EL (cell line): ENCODE measurements at places on chromosomes 2 and 18.
A peak's percentile ranks its signal among the peaks of the same experiment; 100 is the strongest.

DNA sequence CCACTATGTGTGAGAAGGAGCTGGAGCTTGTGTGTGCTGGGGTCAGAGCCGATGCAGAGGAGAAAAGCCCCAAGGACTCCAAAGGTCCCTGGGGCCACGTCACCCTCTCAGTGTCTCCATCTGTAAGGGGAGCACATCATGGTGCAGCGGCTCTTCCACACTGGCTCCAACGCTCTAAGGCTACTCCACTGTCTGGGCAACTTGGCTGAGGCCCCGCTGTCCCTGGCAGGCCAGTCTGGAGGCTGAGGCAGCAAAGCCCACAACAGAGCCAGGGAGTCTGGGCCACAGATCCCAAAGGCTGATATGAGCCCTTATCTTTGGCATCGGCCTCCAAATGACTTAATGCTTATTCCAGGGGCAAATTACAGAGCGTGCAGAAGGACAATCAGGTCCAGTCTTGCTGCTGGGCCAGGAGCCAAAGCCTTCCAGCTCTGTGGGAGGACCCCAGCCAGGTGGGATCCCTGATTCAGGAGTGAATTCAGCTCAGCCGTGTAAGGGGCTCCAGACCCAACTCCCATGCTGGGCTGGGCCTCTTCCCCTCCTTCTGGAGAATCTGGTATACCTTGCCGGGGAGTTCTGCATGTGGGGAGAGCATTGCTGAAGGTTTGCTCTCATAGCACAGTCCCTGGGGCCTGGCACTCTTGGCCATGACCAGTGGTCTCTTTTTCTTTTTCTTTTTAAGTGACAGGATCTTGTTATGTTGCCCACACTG lies 1.8 kb upstream of the DUSP2 start:
- peak; percentile 47 for DNase-seq

DNA sequence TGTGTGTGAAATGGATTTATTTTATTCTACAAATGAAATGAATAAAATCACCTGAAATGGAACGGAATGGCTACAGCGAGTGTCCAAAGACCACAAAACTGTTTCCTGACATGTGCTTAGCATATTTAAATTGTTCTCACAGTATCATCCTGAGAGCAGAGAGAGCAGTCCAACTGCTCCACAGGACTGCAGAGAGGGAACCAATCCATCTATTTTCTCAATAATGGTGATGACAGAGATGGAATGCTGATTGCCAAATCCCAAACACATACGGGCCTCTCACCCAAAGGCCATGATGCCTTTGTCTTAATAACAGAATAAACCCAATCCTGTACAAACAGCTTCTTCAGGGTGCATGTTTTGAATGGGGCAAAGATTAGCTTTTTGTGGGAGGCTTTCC lies 41.1 kb downstream of the STAT1 start:
- DNase-seq = no peak

- DNase-seq = peak; percentile 70
Measured at GRCh38 chr2:36404318-36404717, 48.7 kb downstream of the CRIM1 start.

GRCh38 chr2:114553027-114553426 lies 110.6 kb downstream of the DPP10 start:
- DNase-seq = no peak

DNA sequence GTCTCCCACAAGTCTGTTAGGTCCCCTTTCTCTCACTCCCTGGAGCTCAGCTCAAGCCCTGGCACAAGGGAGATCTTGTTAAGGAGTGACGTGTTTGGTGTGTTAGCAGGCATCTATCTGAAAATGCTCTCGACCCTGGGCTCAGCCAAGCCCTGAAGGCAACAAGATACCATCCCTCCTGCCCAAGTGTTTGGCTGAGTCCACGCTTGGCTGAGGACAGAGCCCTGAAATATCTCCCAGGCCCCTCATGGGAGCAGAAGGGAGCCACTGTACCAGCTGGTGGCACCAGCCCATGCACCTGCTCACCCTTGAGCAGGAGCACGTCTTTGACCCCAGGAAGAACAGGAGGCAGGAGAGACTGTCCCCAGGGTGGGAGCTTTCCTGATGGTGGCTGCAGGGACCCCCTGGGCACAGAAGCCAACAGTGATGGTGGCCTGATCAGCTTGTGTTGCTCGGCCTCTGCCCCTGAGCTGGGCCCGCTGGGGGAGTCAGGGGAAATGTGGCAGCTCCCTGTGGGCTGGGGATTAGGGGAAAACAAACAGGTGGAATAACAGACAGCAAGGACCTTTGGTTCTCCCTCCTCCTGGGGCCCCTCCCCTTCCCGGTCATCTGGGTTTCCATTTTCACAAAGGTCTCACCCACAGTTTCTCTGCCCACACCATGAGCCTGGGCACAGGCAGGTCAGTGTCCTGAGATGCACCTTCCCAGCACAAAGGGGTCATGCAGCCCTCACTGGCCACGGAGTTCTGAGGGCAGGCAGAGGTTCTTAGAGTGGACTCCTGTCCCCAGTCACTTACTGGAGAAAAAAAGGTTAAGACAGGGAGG lies 91.6 kb downstream of the RHOB start:
- DNase-seq = no peak

GRCh38 chr18:21575656-21576055 lies 24.8 kb downstream of the ESCO1 start:
- no peak for DNase-seq

DNA sequence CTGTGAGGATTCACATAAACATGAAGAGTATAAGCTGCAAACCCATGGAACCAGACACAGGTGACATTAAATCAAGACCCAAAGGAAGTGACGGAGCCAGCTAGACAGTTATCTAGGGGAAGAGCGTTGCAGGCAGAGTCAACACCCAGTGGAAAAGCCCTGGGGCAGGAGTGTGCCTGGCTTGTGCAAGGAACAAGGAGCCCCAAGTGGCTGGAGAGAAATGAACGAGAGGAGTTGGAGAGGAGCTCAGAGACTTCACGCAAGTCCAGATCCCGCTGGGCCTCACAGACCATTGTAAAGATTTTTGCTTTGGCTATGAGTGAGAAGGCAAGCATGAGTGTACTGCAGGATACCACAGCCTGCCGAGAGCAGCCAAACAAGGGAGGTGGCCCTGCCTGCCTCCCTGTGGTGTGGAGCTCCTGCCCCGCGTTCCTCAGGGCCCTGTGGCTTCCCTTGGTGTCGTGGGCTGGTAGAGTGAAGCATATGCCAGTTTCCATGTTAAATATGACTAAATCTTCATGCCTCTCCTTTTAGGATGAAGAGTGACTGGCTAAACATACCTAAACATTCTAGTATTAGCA lies 88.2 kb downstream of the SP3 start:
- DNase-seq = no peak

DNA sequence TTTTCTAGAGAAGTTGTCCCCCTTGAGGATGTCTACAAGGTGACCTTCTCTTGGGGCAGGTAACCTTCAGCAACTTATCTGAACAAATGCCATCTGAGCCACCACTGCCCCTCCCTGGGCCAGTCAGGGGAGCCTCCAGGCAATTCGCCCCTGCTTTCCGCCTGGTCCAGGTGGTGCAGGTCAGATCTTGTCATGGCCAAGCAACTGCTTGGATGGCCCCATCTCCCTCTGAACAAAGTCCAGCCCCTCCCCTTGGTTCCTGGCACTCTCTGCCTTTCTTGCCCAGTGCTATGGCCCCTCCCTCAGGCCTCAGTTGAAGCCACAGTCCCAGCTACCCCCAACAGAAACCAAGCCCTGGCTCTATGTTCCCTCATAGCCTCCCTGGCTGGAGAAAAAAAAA lies 138.7 kb downstream of the ALPK2 start:
- no peak for DNase-seq

DNA sequence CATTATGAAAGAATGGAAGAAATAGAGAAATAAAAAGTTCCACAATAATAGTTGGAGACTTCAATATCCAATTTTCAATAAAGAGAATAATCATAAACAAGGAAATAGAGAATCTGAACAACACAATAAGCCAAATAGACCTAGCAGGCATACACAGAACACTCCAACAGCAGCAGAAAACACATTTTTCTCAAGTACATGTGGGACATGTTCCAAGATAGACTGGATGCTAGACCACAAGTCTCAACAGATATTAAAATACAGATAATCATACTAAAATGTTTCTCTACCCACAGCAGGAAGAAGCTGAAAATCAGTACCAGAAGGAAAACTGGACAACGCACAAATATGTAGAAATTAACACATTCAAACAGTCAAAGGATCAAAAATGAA lies 113.9 kb downstream of the USP34 start:
- DNase-seq = peak; percentile 14

GRCh38 chr2:24889221-24889620 lies 30.8 kb downstream of the ADCY3 start:
- DNase-seq = no peak
